ENCODE measurements at places on chromosomes 2 and 18.
A peak's percentile ranks its signal among the peaks of the same experiment; 100 is the strongest.

- DNase-seq = no peak
Observed at GRCh38 chr18:48085781-48086487, 155.5 kb upstream of the SMAD2 start.

DNA sequence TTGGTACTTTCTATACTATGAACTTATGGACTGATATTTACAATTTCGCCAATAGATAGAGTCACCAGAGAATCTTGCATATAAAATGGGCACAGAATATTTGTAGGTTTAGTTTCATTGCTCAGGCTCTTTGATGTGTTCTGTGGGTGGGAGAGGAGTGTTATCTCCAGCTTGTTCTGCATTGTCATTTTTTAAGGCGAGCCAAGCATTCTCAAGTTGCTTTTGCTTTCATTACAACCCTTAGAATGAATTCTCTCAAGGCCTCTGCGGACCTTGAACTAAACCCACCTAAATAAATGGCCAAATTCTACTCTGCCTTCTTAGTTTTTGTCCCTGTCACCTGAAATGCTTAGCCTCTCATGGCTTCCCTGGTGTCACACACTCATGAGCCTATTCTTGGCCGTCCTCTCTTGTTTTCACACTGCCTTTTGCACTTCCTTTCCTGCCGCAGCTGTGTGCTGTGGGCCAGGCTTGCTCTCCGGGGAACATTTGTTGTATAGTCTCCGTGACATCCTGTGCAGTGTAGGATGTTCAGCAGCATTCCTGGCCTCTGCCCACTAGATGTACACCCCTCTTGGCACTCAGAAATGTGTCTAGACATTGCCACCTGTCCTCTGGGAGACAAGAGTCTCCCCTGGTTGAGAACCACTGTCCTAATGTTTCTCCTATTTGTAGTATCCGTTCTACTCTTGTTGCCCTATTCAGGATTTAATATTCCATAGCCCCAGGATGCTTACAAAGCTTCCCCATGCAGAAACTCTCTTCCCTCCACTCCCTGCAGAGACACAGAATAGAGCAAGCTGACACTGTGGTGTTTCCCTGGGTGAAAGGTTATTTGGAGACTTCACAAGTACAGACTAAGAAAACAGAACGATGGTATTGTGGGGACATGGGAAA is 255.6 kb downstream of the PTPRM start:
- DNase-seq = peak; percentile 49

DNA sequence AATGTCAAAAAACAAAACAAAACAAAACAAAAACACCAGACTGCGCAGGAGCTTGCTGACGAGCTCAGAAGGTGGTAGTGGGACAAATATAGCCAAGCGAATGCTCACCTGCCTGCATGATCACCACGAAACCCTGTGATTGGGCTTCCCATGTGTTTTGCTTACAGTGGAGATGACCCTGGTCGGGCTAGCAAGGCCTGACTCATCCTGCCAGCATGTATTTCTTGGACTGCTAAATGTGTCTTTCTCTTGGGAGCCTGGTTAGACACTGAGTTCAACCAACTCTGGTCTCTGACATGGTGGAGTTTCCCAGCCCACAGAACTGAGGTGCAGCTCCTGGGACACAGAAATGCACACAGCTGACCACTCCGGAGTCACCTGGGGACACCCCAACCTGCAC is 30.7 kb upstream of the DUSP2 start:
- DNase-seq = no peak

DNA sequence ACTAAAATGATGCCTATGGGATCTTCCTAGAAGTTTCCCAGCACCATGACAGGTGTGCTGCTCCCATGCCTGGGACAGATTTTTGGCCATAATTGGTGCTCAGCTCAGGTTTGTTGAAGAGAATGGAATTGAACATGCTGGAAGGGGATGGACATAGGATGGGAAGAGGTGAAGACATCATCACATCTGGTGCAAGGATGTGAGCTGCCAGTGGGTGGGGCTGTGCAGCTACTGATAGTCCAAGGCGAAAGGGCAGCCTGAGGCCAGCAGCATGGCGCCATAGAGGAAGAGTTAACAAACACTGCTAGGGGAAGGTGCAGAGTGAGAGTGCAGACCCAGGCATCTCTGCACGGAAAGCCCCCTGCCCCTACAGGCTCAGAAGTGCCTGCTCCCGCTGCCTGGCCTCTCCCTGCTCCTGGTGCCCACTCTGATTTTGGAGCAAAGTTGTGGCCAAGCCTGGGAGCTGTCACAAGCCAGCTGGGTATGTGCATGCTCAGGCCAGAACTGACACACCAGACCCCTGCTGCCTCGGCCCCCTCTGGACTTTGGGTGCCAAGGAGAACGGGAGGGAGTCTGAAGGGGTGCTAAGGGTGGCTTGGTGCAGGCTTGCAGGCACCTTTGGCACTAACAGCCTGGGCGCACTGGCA is 178.6 kb downstream of the ZBTB7C start:
- DNase-seq = peak; percentile 61

DNA sequence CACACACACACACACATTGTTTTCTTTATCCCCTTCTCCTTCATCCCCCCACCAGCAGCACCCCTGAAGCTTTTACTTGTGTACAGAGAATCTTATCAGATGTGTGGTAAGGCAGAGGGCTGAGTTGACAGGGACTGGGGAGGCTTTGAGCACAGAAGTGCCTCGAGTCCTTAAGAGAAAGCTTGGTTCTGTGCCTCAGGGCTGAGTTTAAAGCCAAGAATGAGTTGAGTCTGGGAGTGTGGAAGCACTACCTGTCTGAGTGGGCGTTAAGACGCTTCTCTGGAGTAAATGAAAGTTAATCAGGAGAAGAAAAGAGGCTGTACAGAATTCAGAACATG is 2.7 kb downstream of the ID2 start:
- DNase-seq = no peak

GRCh38 chr18:45057955-45058600 is 377.4 kb downstream of the SETBP1 start:
- DNase-seq = no peak

GRCh38 chr2:237752761-237753165 is 45.8 kb upstream of the RBM44 start:
- DNase-seq = no peak

GRCh38 chr18:25346561-25346960 is 5.4 kb downstream of the ZNF521 start:
- DNase-seq = no peak

DNA sequence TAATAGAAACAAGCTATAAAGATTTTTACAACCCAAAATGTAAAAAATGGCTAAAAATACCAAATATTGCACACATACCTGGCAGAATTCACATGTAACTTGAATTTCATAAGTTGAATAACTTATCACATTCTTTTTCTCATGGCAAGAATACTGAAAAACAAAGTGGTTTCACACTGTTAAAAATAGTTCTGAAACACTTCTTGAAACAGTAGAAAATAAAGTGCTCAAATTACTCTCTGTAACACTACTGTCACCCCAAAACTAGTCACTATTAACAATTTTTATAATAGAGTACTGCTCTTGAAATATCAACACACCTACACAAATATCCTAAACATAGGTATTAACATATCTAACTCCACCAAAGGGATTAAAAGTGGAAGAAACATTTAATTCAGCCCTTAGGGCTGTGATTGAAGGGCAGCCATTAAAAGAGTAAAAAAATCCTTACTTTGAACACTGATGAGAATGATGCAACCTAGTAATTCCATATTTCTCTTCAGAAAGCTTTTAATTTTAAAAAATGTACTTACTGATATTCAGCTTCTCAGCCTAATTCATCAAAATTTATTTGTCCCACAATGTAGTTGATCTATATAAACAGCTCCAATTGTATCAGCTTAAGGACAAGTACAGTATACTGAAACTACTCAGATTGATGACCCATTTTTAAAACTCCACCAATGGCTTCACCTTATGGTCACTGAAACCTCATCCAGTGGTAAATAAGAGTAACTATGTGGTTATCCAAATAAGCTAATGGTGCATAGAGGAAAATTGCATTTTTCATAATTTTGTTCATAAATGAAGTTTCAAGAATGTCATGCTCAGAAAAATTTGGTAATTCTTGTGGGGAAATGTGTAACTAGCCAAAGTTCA is 31.4 kb downstream of the ATF2 start:
- DNase-seq = no peak

DNA sequence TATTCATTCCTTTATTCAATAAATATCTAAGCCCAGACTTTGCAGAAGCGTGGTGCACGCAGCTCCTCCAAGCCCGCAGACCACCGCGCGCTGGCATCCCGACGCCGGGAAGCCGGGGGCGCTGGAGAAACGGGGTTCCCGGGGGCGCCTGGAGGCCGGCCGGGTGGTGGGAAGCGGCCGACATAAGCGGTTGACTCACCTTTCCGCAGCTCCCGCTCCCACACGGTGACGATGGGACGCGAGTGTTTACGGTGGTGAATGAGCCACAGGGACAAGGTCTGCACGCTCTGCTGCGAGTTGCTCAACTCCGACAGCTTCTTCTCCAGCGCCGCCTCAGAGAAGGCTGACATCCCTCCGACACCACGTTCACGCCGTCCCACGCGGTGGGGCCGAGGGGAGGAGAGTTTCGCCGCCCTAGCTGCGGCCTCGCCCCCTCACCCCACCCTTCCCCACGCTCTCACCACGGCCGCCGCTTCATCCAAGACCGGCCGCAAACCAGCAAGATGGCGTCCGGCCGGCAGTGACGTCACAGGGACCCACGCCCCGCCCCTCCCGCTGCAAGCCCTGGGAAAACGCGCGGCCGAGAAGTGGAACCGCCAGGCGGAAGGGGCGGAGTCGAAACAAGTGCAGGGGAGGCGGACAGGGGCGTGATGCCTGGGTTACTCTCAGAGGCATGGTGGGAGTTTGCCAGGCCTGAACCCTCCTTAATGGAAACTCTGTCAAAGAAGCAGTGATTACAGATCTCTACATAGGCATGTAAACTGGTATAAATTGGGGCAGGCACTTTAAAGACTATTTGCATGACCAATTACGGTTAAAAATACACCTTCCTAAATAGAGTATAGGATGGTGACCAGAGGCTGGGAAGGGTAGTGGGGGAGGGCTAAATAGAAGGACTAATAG is at the start of gene RPRD1A:
Gene RPRD1A (minus strand): TSS at position 505 of the 903 bp plus-strand sequence. CDS start 155 bp downstream, at position 350.
- DNase-seq = peak; percentile 97

- DNase-seq = peak; percentile 6
Observed at GRCh38 chr2:109370399-109371035, 241.5 kb downstream of the SH3RF3 start.

DNA sequence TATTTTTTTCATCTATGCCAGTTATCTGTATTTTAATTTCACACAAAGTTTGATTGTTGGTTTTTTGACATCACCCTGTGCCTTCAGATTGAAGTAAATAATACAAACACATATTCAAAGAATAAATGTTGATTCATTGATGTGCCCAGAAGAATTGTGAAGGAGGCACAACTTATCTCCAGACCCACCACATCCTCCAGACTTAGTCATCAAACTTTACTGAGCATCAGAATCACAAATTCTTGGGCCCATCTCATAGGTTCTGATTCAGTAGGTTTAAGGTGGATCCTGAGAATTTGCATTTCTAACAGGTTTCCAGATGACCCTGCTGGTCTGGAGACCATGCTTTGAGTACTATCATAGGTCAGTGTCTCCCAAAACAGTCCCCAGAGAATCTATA is 82.8 kb upstream of the PIK3C3 start:
- DNase-seq = no peak

DNA sequence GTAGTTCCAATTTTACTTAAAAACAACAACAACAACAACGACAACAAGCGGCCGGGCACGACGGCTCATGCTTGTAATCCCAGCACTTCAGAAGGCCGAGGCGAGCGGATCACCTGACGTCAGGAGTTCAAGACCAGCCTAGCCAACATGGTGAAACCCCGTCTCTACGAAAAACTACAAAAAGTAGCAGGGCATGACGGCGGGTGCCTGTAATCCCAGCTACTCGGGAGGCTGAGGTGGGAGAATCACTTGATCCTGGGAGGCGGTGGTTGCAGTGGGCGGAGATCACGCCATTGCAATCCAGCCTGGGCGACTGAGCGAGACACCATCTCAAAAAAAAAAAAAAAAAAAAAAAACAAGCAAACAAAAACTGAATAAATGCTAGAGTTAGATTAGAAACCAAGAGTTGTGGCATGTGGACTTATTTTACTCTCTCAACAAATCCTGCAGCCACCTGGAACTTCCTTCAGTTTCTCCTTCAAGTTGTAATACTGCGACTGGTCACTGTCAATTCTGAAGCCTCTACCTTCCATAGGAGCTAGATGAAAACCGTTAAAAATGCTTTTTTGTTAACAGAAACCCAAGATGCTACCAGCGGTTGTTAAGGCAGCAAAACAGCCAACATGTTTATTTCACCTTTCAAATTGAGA is 1.3 kb downstream of the ATP5F1A start:
- no peak for DNase-seq

GRCh38 chr2:160379399-160379798 is 114.2 kb downstream of the RBMS1 start:
- DNase-seq = no peak

GRCh38 chr2:18368008-18368407 is 192.4 kb downstream of the RDH14 start:
- DNase-seq = no peak

DNA sequence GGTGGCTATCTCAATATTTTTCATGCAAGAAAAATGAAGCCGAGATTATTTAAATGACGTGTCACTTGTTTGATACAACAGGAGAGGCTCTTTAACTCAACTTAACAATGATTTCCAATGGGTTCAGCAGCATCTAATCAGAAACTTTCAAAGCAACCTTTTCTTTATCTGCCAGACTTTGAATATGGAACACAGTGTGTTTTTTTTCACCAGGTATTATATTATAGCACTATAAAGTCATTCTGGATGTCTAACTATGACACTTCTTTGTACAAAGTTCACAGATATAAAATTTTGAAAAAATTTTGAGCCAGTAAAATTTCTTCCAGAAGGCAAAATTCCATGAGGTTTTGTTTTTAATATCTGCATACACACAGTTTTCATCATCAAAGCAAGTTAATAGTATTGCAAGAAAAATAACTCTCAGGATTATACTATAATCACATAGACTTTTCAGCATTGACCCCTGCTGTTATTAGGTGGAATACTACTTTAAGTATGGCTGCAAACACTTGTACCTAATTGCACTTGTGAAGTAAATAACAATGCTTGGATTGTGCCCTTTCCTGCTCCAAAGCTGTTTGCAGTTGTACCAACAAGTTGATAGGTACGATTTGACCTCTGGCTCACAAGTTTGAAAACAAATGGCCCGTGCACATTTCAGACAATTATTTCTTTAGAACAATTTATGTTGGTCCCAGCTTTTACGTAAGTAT is 44.0 kb upstream of the DSG1 start:
- no peak for DNase-seq

GRCh38 chr18:75003039-75003438 is 205.9 kb downstream of the PTGR3 start:
- DNase-seq = no peak

- DNase-seq = no peak
Observed at GRCh38 chr2:122627388-122627787, 871.9 kb downstream of the TSN start.

GRCh38 chr2:109644571-109645275 is 30.6 kb downstream of the SOWAHC start:
- DNase-seq = no peak

DNA sequence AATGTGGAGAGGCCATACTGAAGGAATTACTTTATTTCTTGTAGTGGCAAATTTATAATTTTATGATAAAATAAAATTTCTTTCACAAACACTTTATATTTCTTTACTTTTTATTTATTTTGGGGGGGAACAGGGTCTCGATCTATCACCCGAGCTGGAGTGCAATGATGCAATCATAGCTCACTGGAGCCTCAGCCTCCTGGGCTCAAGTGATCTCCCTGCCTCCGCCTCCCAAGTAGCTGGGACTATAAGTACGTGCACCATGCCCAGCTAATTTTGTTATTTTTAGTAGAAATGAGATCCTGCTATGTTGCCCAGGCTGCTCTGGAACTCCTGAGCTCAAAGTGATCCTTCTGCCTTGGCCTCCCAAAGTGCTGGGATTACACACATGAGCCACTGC is 59.6 kb downstream of the SOS1 start:
- DNase-seq = no peak

Measured in right hindlimb (tissue), 1 donor.